NCI-H1105 treated with DMSO at 0.1 percent for 48 hours (cell line): ENCODE measurements at places on chromosomes 4 and X.

DNA sequence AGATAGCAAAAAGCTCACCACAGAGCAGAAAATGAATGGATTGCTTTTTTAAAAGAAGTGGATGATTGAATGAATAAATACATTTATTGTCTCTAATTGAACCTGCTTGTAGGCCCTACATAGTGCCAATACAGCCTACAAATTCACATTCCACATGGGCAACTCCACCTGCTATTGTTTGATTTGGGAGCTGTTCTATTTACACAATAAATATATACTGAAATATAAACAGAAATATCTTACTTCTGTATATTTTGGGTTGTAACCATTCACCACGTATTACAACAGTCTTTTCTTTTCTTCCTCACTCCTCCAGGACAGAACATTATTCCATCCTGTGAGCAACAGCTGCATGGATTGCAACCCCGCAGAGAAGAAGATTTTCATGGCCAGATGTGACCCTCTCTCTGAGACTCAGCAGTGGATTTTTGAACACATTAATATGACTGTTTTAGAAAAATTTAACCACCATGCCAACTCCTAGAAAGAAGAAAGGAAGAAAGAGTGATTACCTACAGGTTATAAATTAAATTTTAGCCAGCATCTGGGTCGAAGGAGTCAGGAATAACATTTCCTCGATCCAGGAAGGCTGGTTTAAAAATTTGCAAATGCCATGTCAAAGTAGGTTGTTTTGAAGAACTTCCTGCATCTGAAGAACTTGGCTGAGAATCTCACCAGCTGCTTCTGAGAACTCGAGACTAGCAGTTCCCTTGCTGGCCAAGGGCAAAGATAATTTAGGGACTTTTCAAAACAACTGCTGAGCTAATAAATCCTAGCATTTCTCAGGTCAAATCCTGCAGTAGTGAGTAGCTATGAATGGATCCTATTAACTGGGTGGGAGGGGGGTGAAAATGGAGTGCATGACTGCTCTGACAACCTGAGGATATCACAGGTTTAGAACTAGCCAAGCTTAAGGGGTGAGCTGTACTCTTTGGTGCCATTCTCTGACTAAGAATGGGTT is 128.7 kb upstream of the GALNT7 start:
- DNase-seq = peak; percentile 62

DNA sequence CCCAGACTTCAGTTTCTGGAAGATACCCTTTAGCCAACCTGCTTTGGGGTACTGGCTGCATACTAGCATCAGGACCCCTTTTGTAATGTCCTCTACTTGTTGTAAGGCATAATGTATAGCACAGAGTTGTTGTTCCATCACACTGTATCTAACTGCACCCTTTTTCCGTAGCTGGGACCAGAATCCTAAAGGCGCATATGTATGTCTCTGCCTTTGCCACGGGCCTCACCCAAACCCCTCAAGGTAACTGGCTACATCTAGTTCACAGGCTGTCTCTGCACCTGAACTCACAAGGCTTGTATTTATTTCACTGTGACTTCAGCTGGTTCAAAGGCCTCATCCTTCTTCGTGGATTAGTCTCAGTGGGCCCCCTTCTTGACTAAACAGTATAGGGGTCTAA is 29.6 kb upstream of the NUDT6 start:
- DNase-seq = no peak

DNA sequence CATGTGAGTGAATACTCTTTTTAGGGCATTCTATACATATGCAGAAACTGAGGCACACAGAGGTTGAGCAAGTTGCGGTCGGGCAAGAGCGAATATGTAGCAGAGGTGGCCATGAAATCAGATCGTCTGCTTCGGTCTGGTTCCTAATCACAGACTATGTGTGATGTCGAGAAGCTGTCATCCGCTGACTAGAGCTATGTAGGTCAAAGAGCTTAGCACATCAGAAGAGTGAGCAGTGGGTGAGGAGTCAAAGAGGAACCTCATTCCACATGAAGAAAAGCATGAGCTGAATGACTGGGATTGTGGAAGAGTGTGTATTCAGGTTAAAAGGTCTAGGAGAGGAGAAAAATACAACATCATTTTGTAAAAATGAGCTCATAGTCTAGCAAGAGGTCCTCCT is 19.0 kb downstream of the GAB3 start:
- DNase-seq = no peak

GRCh38 chr4:74930162-74930561 is 2.8 kb upstream of the PARM1 start:
- DNase-seq = no peak

DNA sequence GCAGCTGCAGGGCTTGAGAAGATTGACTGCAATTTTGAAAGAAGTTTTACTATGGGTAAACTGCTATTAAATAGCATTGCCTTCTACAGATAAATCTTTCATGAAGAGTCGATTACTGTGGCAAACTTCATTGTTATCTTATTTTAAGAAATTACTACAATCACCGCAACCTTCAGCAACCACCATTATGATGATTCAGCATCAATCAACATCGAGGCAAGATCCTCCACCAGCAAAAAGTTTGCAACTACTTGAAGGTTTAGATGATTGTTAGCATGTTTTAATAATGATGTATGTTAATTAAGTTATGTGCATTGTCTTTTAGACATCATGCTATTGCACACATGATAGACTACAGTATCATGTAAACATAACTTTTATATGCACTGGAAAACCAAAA is 1511.0 kb downstream of the FSTL5 start:
- DNase-seq = no peak

GRCh38 chr4:78610546-78611214 is 59.1 kb downstream of the ANXA3 start:
- no peak for DNase-seq

DNA sequence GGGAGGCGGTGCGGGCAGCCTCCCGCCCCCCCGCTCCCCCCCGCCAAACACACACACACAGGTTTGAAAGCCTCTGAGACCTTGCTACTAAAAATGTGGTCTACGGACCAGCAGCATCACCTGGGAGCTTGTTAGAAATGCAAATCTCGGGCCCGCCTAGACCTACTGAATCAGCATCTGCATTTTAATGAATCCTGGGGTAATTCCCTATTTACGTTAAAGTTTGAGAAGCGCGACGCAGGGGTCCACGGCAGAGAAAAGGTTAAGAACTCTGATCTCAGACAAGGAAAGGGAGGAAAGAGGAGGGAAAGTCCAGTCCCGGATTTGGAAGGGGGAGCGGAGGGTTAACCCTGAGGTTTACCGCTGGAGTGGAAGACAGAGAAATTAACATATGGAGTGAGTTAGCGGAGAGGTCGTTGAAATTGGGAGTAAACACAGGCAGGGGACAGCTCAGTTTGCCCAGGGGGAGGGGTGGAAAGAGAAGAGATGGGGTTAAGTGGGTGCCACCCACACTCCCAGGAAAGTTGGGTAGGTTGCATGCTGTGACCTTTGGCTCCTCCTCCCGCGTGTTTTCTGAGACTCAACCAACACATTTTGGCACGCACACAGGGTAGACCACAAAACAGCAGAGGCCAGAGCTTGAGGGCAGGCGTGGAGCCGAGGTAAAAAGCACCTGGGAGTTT is 483.6 kb downstream of the BCOR start:
- DNase-seq = peak; percentile 54

DNA sequence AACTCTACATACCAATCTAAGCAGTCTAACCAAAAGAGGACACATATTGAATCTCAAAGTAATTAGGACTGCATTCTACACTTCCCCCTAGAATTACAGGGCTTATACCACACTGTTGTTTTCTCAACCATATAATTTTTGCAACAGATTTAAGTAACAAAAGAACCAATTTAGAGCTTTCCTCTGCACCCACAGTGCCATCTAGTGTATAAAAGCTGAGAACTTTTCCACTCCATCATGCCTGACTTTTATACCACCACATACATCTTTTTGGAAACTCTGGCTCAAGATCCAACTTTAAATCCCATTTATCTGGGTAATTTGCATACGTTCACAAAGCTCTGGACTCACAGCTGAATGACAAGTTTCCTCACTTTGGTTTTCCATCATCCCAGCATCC is 99.5 kb downstream of the EFHC2 start:
- DNase-seq = peak; percentile 16

- DNase-seq = no peak
Observed at GRCh38 chr4:137545461-137545861, 13.2 kb upstream of the PCDH18 start.

DNA sequence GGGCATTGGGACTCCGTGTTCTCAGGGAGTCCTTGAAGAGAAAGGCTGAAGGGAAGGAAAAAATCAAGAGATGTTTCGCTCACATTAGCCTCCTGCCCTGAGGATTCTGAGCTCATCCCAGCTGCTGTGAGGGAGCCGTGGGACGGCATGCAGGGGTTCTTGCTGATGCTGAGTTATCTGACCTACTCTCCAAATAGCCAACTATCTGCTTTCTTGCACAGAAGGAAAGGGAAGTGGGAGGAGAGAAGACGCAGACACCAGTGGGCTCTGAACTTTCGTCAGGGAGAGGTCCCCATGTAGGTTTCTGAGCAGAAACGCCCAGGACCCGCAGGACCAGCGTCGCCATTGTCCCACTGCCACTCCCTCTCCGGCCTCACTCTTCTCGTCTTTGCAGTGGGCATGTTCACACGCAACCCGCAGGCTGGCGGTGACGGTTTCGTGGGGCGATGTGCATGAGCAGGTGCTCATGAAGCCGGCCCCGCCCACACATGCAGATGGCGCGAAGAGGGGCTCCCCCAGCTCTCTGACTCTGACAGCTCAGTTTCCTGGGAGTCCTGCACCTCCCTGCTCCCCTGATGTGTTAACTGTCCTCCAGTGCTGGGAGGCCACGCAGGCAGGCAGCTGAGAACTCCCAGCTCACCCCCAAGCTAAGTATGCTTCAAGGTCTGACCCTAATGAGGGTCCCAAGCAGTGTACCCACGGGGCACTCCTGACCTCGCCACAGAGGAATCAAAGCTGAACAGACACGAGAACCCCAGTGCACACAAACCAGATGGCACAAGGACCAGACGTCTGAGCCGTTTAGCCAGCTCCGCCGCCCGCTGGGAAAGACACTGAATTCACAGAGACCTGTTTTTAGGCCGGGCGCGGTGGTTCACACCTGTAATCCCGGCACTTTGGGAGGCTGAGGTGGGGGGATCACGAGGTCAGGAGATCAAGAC is 13.6 kb upstream of the ABLIM2 start:
- no peak for DNase-seq

- DNase-seq = no peak
Observed at GRCh38 chrX:126064901-126065541, 101.1 kb downstream of the DCAF12L2 start.

GRCh38 chrX:44203791-44204190 is 139.7 kb downstream of the EFHC2 start:
- no peak for DNase-seq

DNA sequence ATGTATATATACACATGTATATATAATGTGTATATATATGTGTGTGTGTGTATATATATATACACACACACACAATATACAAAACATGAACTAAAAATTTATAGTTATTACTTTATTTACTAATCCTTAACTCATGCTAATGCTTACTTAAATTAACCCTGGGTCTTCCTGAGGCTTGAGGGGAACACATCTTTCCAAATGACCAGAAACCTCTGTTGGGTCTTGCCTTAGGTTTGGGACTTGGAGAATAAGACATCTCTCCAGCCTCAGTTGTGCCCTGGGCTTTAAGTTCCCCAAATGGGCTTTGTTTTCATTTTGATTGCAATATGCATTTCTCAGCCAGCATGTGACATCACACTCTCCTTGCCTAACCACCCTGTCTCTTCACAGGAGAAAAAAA is 7.7 kb downstream of the GEMIN8 start:
- DNase-seq = no peak

DNA sequence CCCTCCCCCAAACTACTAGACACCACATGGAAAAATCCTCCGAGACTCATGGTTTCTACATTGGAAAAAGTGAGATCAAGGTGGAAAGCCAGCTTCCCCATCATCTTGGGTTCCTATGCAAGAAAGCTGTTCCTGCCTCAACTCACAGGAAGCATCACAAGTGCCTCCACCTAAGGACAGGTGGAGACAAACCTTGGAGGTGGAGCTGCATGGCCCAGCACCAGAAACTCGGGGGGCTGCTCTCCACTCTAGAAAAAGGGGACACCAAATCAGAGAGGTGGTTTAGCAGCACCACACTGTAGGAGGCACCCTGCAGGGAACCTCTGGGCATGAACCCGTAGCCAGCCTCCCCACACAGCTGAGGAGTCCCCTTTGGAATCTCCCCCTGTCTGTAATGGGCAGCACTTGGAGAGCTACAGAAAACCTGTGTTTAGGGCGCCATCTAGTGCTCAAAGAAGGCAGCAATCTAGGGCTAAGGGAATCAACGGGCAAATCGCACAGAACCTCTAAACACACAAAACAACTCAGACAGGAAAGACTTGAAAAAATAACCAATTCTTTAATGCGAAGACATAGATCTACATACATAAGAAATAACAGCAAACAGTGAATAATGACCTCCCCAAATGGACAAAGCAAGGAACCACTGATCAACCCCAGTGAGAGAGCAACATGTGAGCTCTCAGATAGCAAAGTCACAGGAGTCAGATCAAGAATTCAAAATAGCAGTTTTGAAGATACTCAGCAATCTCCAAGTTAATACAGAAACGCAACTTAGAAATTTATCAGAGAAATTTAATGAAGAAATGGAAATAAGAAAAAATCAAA is 37.0 kb upstream of the ZBTB33 start:
- peak; percentile 46 for DNase-seq

DNA sequence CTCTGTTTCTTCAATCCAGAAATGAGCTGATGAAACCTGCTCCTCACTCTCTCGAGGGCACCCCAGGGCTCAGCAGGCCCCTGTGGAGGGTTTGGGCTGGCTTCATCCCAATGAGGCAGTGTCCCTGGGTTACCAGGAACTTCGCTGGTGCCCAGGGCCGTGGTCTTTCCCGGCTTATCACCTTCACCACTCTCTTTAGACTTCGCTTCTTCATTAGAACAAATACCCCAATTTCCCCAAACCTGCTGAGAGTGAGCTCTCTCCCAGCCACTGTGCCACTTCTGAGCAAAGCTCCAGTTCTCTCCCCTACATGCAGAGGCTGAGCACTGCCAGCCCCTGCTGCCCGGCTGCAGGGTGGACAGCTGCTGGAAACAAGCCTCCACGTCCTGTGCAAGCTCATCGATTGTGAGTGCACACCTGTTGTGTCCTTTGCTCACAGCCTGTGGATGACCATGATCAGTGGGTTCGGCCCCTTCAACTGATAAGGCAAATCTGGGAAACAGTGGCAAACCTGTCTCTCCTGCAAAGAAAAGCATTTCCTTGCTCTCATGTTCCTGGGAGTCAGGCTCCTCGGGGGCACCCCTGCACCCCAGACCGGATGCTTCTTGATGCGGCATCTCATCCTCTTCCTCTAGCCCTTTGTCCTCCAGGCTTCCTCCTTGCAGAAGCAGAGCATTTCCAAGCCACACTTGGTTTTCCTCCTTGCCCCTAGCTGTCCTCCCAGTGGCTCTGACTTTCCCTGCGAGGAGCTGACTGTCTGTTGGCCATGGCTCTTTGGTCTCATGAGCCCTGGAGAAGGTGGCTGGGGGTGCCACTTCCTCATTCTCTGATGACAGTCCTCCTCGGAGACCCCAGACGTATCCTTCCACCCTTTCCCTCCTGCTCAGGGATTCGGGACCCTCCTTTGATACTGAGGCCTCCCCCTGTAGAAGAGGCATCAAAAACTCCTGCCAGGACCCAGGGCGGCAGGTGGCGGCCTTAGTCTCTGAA is 28.7 kb downstream of the C4orf50 start:
- no peak for DNase-seq
